ENCODE measurements at places on chromosomes 6 and 20.

DNA sequence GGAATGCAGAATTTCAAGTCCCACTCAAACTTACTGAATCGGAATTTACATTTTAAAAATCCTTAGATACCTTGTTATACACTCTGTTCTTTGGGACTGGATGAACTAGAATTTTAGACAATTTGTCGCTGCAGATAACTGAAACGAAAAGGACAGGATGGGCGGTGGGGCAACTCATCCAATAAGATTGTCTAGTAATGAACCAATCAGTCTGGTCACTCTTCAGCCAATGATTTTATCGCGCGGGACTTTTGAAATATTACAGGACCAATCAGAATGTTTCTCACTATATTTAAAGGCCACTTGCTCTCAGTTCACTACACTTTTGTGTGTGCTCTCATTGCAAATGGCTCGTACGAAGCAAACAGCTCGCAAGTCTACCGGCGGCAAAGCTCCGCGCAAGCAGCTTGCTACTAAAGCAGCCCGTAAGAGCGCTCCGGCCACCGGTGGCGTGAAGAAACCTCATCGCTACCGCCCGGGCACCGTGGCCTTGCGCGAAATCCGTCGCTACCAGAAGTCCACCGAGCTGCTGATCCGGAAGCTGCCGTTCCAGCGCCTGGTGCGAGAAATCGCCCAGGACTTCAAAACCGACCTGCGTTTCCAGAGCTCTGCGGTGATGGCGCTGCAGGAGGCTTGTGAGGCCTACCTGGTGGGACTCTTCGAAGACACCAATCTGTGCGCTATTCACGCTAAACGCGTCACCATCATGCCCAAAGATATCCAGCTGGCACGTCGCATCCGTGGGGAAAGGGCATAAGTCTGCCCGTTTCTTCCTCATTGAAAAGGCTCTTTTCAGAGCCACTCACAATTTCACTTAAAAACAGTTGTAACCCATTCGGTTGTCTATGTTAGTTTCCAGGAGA lies 41.9 kb upstream of the HFE start:
- peak; percentile 95 for DNase-seq

GRCh38 chr6:44833248-44833647 lies 445.7 kb downstream of the CDC5L start:
- no peak for DNase-seq

- no peak for DNase-seq
Measured at GRCh38 chr6:10230531-10230930, 184.3 kb downstream of the TFAP2A start.

- DNase-seq, result no peak
Measured at GRCh38 chr6:12185081-12185673, 105.0 kb upstream of the EDN1 start.

GRCh38 chr6:137166247-137167098 lies 7.0 kb downstream of the IL22RA2 start:
- DNase-seq, result no peak

DNA sequence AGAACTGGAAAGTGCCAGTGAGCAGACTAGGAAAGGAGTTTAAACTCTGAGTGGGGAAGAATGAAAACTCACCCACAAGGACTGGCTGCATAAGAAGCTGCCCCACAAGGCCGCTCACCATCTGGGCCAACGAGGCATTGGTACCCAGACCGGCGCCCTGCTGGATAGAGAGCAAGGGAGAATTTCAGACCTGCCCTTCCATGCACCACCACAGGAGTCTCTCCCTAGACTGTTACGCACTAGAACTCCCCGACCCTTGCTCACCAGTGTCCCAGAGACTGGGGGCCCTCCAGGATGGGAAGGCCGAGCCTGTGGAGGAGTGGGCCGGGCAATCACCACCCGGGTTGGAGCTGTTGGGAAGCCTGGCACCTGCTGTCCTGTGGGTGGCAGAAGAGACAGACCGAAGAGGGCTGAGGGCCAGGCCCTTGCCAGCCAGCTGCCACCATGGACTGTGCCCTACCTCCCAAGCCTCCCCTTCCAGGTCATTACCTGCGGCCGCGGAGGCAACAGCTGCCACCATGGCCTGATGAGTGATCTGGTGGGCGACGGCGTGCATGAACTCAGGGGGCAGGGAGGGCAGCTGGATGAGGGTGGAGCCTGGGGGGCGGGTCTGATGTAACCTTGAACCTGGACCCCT lies 8.5 kb downstream of the BAG6 start:
- DNase-seq, result no peak

- DNase-seq, result no peak
Measured at GRCh38 chr6:105907991-105908390, 178.1 kb upstream of the PRDM1 start.

DNA sequence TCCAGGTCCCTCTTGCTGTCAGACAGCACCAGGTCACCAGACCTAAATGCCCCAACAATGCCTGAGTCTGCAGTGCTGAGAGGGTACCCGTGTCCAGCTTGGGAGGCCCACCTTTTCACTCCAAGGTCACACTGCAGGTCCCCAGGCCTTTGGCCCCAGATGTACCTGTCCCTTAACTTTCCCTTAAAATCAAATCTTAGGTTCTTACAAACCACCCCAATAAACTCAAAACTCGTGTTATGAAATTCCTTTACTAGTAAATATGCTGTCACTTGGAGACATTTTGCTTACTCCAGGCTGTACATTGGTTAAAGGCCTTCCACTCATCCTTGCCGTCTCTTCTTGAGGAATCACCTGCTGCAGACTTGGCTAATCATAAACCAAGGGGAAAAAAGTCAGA lies 165.7 kb upstream of the RREB1 start:
- DNase-seq, result no peak

DNA sequence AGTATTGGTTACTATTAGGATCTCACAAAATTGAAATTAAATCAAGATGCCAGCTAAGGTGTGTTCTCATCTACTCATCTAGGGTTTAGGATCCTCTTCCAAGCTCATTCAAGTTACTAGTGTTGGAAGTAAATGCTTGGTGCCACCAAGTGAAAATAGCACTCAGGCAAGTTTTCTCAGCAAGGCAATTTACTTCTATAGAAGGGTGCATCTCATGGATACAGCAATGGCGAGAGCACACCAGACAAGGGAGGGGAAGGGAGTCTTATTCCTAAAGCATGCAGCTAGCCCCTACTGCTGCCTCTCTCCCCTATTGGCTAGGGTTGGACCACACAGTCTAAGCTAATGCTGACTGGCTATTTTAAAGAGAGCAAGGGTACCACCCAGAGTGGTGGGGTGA lies 23.0 kb upstream of the FAM8A1 start:
- no peak for DNase-seq

- DNase-seq, result no peak
Measured at GRCh38 chr6:20640181-20640580, 105.9 kb downstream of the CDKAL1 start.

DNA sequence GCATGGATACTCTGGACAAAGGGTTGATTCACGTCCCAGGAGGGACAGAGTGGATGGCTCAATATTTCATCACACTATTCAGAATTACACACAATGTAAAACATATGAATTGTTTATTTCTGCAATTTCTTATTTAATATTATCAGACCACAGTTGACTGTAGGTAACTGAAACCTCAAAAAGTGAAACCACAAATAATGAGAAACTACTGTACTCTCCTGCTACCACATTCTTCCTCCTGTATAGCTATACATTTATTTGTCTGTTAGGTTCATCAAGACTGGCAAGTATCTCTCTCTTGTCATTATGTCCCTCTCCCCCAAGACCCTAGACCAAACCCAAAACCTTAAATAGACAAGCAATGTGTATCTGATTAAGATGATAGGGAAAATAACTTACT lies 60.0 kb downstream of the SYCP2 start:
- DNase-seq, result no peak

DNA sequence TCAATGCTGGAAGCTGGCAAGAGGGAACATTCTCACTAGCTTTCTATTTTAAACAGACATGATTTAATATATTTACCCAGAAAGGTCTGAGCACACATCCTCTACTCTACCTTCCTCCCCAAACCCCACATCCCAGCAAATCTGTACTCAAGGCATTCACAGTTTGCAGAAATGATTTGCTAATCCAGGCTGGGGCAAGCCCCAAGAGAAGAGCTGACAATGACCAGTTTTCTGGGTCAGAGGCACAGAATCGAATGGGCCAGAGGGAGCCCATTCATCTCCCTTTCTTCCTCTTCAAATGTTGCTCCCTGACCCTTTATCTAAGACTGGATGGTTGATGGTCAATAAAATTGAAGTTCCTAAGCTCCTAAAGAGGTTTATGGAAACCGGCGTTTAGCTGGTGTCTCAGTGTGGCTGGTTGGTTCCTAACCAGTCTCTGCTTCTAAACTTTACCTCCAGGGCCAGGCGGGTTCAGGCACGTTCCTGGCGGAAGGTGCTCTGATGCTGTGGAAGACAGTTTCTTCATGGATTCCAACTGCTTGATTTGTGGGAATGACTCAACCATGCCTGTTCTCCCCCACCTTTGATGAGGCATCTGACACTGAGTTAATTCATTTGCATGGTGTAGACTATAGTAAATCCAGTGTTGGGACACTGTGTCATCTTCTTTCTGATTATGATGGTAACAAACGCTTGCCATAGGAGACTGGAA lies 96.4 kb upstream of the IYD start:
- DNase-seq, result no peak

DNA sequence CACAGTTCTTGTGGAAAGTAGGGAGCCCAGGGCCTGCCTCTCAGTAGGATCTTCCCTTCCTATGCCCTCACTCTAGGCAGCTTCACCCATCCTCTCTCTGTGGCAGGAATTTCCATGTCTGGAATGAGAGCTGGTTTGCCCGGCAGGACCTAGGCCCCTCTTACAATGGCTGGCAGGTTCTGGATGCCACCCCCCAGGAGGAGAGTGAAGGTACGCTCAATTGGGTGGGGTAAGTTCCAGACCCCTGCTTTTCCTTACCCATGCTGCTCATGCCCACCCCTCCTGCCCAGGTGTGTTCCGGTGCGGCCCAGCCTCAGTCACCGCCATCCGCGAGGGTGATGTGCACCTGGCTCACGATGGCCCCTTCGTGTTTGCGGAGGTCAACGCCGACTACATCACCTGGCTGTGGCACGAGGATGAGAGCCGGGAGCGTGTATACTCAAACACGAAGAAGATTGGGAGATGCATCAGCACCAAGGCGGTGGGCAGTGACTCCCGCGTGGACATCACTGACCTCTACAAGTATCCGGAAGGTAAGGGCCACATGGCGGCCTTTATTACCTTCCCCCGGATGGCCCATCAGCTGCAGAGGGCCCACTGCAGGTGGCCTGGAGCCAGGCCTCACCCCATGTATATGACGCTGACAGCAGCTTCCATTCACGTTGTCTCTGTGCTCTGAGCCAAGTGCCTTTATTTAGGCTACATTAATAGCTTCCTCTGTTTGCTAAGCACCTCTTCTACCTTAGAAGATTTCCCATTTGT lies 22.8 kb downstream of the TGM6 start:
- DNase-seq, result no peak
